Activated CD4-positive, alpha-beta T cell treated with anti-CD3 and anti-CD28 coated beads, Interleukin-2, amount 50 U/mL, for 24 hours (primary cell): ENCODE measurements at places on chromosomes 7 and 10.

DNA sequence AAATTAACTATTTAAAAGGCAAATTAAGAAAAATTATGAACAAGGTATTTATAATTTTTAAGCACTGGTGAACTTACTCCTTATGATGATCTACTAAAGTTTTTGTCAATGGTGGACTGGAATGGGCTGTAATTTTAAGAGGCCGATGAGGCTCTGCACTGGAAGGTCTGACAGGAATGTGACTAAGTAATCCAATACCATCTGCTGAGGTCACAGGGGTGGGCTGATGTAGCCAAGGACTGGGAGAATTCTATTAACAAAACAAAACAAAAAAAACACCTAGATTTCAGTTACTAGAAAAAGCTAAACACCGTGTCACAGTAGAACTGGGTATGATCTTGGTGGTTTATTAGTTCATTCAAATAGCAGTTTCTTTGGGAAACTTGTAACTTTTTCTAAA is 75.9 kb downstream of the NRBF2 start:
- DNase-seq = no peak

- DNase-seq = no peak
These were observed 13.1 kb downstream of the RBP3 start for GRCh38 chr10:47361293-47361692.

DNA sequence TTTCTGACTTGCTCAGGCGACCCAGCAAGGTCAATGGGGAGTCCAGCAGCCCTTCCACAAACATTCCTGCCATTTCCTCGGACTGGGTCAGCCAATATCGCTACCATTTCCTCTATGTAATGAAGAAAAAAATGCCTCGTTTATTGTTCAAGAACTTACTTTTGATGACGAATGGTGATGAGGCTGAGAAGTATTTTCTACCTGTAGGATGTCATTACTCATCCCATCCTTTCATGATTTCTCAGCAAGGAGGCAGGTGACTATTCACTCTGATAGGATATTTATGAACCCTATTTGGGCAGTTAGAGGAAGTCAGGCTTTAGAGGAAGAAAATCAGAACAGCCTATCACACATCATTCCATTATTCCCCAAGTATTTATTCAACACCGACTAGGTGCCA is 178.6 kb downstream of the FANK1 start:
- DNase-seq = no peak

- no peak for DNase-seq
These were observed 1.8 kb downstream of the IMPDH1 start for GRCh38 chr7:128407751-128408708.

- no peak for DNase-seq
These were observed 39.6 kb downstream of the CUL2 start for GRCh38 chr10:35050568-35050967.

DNA sequence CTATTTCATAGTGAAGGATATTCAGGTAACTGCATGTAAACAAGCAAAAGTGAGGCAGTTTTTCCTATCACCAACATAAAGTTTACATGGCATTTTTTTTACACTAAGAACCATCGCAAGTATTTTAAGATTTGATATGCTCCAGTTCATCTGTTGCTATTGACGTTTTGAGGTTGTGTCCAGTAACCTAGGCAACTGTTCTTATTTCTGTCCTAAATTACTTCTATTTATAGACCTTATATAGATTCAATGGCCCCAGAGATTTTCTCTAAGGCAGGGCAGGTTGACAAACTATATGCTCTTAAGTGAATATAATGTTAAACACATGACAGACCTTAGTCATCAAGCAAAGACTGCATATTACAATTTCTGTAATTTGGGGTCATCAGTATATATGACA is 830.2 kb upstream of the LRRTM3 start:
- no peak for DNase-seq

DNA sequence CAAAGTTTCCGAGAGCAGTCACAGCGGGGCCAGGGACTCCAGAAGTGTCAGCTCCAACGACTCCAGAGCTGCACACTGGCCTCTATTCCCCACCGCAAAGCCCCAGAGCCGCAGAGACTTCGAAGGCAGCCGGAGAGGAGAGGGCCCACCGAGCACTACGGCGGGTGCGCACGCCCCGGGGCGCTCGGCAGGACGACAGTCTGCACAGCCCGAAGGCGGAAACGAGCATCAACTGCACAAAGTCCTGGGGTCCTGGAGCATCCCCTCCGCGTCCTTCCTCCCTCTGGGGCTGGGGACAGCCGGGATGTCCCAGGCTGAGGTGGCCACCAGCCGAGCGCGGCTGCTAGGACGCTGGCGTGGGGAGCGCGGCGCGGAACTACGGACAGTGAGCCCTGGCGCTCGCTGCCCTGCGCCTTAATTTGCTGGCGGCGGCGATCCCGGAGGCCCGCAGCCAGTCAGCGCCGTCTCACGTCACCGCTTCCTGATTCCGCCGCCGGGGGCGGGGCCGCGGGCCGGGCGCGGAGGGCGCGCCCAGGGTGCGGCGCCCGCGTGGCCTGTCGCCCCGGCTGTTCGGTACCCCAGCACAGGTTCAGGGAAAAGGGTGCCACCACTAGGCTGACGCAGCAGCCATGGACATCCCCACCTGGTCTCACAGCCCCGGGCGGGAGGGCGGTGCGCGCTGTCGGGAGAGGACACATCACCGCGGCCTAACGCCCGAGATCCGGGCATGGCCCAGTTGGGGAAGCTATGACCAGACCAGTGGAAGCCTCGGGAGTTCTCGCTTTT is at the start of gene TBX20:
TSS of gene TBX20 (minus strand) at position 391 of the 786 bp plus-strand sequence. CDS start 480 bp downstream, outside the sequence.
- no peak for DNase-seq

DNA sequence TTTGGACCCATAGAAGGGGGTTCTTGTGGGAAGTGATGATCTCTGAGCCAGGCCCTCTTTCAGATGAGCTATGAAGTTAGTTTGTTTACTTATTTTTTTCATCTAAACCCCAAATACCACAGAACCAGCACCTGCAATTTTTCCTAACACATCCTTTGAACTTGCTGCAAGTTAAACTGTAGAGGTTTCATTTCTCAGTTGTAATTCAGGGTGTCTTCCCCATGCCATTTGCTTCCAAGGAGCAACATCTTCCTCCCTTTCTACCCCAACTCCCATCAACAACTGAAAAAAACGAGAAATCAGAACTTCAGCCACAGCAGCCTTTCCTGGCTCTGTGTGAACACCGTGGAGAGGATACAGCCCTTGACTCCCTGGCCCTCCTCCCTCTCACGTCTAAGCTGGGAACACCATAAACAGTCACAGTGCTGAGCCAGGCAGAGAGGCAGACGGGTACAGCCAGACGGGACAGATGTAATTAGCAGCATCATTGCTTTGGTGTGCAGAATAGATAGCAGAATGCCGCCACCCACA is 63.6 kb downstream of the RGS10 start:
- DNase-seq = no peak

DNA sequence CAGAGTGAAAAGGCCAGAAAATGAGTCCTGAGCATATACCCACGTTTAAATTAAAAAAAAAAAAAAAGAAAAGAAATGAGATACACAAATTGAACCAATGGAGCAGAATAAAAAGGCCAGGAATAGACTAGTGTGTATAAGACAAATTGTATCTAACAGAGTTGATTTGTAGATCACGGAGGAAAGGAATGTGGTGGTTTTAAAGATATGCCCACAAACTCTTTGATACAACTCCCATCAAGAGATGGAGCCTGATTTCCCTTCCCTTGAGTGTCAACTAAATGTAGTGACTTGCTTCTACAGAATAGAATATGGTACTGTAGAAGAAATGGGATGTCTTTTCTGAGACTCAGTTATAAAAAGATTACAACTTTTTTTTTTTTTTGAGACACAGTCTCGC is 10.4 kb downstream of the SYPL1 start:
- DNase-seq = no peak

DNA sequence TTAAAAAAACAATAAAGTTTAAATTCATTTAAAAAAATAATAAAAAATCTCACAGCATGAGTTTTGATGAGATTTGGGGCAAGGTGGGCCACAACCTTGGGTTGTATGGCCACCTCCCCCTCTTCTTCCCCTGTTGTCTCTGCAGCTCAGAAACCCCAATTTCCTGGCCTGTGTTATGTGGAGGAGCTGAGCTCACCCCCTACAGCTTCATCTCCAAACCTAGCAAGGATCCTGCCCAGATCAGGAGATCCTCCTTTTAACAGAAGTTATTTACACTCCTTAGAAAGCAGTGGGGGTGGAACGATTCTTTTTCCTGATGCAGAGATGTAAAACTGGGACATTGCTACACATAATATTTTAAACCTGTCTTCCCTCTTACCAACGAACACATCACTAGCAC is 6.9 kb upstream of the SH2D4B start:
- DNase-seq = no peak

DNA sequence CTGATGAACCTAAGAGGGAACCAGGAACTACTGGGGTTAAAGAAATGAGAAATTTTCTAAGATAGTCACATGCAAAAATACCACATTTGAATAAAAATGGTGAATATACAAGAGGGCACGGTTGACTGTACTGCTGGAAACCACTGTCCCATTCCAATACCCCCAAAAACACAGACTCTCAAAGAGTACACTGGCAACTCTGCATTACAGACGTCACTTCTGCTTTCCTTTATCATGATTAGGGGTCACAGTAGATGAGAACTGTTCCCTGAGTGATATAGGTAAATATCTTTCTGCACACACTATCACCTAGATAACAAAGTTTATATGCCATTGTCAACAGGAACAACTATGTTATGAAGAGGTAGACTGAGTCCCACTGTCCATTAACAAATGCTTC is 69.5 kb downstream of the RAPGEF5 start:
- DNase-seq = no peak

GRCh38 chr10:62380016-62380415 is 5.8 kb downstream of the ZNF365 start:
- DNase-seq = no peak

DNA sequence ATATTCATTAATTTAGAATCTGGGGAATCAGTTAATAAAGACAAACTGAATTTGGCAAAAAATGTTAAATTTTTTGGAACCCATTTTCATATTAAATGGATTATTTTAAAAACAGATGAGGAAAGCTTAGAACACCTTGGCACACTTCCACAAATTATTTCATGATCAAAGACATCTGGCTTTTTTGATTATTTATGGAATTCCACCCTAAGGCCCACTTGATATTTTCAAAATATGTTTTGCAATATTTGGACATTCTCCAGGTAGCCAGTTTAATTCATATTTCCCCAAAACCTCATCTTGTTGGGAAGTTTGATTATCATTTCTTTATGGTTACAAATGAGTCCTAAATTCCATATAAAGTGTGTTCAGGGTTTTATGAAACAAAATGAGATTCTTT is 129.9 kb downstream of the DOCK4 start:
- no peak for DNase-seq

DNA sequence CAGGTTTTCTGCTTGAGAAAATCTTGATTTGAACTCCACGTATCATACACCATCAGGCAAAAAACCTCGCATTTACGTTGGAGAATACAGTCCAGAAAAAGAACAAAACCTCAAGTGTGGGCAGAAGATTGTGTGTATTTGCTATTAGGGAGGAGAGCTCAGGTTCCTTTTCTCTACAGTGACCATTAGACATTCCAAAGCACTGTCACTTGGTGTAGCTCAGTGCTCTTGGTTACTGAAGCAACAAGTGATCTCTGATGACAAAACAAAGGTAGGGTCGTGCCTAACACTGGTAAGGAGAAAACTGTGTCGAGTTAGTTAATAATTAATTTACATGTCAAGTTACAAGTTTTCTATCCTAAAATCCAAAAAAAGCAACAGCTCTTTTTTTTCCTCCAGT is 72.6 kb downstream of the C1GALT1 start:
- DNase-seq = no peak

- DNase-seq = no peak
These were observed 46.7 kb upstream of the LOXL4 start for GRCh38 chr10:98314532-98315284.

GRCh38 chr10:24255115-24255880 is 46.4 kb downstream of the KIAA1217 start:
- DNase-seq = no peak

- no peak for DNase-seq
These were observed at the start of gene WDFY4 for GRCh38 chr10:48684792-48685623. WDFY4 (plus strand) TSS chr10:48684873; CDS start chr10:48709733, 24,860 bp downstream.

DNA sequence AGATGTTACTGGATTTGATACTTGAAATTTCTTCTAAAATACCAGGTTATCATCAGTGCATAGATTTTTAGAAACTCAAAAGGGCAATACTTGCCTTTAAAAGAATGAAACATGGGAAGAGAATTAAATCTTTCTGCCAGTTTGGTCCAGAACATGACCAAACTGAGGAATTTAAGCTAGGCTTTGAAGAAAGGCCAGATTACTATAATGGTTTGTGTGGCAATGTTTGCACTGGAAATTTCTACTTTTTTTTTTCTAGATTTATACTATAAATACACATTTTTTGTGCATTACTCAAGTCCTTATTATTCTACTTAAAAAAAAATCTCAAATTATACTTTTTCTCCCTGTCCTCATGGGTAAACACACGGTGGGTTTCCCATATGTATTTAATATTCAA is 9.2 kb downstream of the MKX start:
- DNase-seq = no peak

DNA sequence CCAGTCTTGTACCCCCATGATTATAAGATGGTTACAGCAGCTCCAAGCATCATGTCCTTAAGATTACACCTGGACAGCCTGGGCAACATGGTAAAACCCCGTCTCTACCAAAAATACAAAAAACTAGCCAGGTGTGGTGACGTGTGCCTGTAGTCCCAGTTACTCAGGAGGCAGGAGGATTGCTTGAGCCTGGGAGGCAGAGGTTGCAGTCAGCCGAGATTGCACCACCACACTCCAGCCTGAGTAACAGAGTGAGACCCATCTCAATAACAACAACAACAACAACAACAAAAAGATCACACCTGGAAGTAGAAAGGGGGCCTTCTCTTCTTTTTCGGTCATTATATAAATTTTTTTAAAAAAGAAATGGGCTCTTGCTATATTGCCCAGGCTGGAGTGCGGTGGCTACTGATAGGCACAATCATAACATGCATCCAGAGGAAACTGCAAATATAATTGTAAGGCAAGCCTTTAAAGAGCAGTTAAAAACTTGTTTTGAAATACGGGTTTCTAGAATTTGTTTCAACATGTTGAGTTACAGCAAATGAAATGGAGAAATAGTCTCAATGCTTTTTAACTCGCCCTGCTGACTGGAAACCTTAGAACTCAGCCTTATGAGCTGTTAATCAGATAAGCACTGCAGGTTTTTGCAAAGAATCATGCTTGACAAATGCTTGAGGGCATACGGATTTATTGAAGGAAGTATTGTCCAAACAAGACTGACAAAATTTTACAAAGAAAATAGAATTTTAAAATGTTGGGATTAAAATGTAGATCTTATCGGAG is 4.7 kb upstream of the ENTPD7 start:
- DNase-seq = no peak
